Left renal cortex interstitium (tissue), 4 donors: ENCODE measurements at places on chromosomes 2 and 18.

GRCh38 chr2:207286106-207286505, 120.4 kb upstream of the KLF7 start:
- no peak for DNase-seq

DNA sequence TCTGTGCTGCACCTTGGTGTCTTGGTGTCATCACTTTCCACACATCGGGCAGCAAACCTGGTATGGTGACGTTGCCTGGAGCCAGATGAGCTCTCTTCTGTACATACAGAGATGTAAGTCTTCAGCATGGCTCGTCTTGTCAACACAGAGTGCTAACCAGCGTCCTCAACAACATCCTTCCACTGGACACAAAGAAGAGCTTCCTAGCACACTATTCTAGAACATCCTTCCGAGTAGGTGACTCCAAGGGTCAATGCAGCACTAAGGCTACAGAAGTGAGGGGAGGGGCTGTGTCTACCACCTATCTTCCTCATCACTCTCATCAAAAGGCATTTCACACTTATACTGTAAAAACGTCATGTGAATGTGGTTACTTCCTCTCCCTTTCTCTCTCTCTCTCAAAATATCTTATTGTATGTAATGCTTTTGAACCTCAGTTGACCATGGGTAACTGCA, 108.1 kb upstream of the SLC1A4 start:
- DNase-seq = no peak

DNA sequence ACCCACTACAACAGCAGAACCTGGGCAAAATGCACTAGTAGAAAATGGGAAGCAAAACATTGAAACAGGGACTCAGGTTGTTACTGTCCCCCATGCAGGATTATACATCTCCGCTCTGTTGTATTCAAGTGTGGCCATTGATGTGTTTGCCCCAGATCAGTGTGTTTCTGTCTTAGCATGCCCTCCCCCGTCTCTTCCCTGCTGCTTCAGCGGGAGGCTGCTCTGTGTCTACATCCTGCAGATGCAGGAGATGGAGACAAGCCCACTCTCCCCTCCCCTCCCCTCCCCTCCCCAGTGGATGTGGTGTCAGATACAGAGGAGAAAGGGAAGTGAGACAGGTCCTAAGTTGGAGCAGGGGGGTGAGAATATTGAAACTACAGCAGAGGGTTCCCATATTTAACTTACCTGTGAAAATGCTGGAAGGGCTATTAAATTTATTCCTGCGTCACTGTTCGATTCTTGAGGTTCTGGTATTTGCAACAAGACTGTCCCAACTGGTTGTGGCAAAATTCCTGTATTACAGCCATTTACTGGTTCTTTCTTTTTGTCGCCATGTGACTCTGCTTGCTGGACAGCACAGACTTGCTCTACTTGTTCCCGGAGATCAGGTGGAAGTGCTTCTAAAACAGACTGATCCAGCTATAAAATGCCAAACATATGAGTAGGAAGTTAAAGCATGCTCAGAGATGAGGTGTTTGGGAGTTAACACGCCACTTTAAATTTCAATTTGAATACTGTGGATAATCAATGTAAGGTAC, 67.0 kb downstream of the EIF5B start:
- DNase-seq = no peak

GRCh38 chr2:42777883-42778805, 14.2 kb upstream of the OXER1 start:
- no peak for DNase-seq

DNA sequence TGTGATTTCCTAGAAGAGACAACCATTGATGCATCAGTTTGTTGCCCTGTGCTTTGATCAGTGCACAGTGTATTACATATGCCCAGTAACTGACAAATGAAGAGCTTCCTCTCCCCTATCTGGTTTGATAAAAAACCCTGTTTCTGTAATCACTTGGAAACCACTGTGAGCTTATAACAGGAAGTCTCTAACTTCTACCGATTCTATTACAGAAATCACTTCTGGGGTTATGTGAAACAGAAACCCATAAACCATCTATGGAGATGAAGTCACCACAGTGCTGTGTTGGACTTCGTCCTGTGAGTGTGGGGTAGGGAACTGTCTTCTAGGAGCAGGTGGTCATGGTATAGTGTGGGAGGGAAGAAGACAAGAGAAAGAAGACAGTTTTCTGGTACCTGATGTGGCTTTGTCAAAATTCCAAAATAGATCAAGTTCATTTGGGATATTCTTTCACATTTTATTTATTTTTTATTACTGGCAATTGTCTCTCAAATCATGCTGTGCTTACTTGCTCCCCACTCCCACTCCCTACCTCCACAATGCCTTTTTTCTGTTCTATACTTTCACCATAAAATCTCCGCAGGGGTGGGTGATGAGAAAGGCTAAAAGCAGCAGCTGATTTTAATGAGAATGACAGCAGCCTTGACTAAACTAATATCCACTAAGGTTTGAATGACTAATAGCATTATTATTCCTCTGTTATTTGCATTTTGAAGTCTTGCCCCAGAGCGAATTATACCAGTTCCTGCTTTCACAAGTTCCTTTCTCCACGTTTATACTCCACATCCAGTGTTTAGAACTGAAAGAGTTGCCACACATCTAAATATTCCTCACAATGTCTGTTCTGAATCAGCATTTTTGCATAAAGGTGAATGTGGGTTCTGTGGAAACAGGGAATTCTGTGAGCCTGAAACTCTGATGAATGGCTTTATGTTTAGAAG, 41.7 kb upstream of the RND3 start:
- DNase-seq = no peak

GRCh38 chr18:2627821-2628276, 27.7 kb upstream of the SMCHD1 start:
- no peak for DNase-seq

DNA sequence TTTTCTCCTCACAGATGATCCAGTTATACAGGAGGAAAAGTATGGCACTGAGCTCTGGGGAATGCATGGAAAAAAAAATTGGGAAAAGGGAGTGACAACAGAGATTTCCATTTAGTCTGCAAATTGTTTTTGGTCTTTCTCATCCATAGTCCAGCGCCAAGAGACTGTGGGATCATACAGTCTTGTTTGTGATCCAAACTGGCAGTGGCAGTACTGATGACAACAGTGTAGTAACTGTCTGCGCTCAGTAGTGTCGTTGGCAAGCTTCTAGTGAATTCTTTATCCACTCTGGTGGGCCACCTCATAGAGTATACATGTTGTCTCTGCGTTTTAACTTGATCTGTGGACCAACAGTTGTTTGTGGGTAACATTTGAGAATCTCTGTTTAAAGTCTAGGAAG, 37.9 kb downstream of the GALNT1 start:
- no peak for DNase-seq

DNA sequence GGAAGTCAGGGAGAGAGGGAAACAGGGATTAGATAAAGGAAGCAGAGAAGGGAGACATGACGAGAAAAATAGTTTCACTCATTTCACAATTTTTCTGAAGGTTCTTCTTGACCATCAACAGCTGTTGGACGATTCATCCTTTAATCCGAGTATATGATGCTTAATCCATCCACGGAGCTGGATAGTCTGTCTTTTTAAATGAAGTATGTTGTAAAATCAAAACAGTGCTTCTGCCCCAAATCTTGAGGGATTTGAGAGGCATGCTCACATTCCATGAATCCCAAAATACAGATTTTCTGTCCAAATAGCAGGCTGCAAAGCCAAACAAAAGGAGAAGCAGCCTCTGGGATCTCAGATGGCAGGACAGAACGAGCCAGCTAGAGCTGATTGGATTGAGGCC, 47.5 kb downstream of the EPAS1 start:
- no peak for DNase-seq

- DNase-seq = no peak
These were observed 115.6 kb downstream of the SEPTIN10 start for GRCh38 chr2:109497911-109498870.

GRCh38 chr18:68441241-68441640, 273.7 kb downstream of the TMX3 start:
- DNase-seq = no peak

DNA sequence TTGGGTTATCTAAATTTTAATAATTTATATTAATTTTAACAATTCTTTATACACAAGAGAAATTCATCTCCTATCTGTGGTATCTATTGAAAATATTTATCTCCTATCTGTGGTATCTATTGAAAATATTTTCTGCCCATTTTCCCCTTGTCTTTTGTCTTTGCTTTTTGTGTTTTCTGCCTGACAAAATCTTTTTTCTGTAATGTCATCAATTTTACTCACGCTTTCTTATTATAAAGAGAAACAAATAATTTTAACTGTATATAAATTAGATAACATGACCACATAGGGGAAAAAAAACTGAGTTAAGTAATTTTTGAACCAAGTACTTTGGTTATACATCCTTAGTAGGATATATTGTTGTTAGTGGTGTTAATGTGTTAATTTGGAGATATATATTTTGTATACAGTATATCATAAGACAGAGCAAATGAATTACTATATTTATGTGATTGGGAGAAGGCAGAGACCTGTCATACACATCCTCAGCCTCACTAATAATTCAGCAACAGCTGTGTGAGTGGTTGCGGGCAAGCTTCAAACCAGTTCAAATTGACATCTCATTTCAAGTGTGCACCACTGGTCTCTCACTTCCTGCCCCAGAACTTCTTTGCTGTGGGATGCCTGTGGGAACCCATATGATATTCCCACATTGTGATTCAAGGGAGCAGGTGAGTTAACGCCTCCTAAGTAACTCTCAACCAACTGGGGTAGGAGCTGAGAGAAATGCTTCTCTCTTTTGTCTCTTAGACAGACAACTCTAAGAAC, 292.4 kb downstream of the SP3 start:
- no peak for DNase-seq

DNA sequence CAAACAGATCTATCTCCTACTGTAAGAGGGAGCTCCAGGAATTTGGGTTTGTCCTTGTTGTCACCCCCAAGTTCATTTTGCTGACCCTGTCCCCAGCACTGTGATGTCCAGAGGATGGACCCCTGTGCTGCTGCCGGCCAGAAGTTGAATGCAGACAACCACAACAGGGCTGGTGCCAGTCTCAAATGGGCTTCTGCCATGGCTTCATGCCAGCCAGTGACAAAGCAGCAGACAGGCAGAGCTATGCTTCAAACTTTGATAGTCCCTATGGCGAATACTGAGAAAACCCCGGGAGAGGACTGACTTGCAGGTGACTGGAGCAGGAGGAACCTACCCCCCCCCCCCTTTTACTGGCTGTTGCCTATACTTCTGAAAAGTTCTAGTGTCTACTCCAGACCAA, 3.2 kb downstream of the SMAD7 start:
- DNase-seq = no peak

- DNase-seq = no peak
These were observed 175.1 kb downstream of the ACKR3 start for GRCh38 chr2:236744716-236745115.

DNA sequence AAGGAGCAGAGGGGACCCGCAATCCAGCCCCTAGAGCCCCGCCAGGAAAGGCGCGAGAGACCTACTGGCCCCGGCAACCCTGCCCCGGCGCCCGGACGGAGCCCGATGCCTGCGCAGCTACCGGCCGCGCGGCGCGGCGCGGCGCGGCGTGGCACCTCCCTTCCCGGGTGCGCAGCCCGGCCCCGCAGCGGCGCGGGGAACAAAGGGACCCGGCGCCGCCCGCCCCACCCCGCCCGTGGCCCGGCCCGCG, 307 bp downstream of the CDH2 start:
- no peak for DNase-seq

DNA sequence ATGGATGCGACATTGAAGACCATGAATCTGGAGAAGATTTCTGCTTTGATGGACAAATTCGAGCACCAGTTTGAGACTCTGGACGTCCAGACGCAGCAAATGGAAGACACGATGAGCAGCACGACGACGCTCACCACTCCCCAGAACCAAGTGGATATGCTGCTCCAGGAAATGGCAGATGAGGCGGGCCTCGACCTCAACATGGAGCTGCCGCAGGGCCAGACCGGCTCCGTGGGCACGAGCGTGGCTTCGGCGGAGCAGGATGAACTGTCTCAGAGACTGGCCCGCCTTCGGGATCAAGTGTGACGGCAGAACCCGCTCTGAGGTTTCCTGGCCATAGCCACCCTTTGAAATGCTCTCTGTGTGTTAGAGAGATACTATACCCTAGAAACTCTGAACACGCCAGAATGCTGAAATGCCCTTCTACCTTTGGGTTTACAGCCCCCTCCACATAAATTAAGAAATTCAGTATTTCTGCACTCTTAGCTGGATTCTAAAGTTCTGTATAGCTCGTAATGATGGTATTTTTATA, 659 bp downstream of the CHMP1B start:
- DNase-seq = peak; percentile 28

DNA sequence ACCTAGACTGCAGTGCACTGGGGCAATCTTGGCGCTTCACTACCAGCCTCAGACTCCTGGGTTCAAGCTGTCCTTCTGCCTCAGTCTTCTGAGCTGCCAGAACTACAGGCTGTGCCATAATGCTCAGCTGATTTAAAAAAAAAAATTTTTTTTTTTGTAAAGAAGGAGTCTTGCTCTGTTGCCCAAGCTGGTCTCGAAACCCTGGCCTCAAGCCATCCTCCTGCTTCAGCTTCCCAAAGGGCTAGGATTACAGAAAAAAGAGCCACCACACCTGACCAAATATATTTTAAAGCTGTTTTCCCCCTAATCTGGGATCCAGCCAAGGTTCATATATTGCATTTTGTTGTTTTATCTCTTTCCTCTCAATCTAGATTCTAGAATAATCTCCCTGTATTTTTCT, 82.2 kb downstream of the RAB31 start:
- no peak for DNase-seq

- no peak for DNase-seq
These were observed 94.6 kb downstream of the PMAIP1 start for GRCh38 chr18:59994357-59994756.

GRCh38 chr2:71538656-71539265, 85.4 kb downstream of the DYSF start:
- no peak for DNase-seq

- DNase-seq = no peak
These were observed 10.5 kb downstream of the CCDC88A start for GRCh38 chr2:55408918-55409868.

DNA sequence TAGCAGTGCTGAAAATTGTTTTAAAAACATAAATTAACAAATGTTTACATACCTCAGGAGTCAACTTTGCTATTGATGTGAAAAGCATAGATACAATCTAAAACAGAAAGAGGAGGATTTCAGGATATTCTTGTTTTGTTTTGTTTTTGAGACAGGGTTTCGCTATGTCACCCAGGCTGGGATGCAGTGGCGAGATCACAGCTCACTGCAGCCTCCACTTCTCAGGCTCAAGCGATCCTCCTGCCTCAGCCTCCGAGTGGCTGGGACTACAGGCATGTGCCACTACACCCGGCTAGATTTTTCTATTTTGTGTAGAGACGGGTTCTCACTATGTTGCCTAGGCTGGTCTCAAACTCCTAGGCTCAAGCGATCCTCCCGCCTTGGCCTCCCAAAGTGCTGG, 60.6 kb downstream of the C2orf74 start:
- no peak for DNase-seq

GRCh38 chr2:216666461-216667233, 28.7 kb downstream of the IGFBP5 start:
- DNase-seq = peak; percentile 68

GRCh38 chr18:50696929-50697328, 122.9 kb downstream of the MRO start:
- DNase-seq = no peak

GRCh38 chr2:85578243-85579180, 1.1 kb downstream of the VAMP8 start:
- DNase-seq = no peak
